Central memory CD4-positive, alpha-beta T cell (primary cell): ENCODE measurements at places on chromosomes 1 and 21.

DNA sequence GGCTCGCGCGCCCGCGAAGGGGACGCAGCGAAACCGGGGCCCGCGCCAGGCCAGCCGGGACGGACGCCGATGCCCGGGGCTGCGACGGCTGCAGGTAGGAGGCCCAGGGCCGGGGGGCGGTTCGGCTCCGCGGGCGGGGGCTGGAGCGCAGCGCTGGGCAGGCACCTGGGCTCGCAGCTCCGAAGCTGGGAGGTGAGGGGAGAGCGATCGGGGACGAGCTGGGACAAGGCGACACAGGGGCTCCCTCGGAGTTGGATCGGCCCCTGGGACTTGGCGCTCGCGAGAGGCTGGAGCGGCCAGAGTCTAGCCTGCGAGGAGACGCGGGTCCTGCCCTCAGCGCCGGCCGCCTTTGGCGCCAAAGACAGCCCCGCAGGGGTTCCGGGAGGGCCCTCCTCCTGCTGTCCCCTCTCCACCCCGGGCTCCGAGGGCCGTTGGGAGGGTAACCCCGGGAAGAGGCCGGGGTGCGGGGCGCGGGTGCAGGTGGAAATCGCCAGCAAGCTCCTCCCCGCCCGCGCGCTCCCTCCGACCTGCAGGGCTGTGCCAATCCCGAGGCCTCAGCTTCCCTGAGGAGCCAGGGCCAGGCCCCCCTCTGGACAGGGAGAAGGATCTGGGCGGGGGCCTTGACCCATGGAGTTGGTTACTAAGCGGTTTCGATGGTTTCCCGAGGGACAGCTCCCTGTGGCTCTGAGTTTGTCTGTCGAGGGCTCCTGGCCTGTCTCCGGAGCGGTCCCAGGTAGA lies 401 bp downstream of the TP73 start:
- no peak for DNase-seq

GRCh38 chr1:96361961-96362360 lies 359.6 kb upstream of the PTBP2 start:
- DNase-seq = no peak

- DNase-seq = no peak
Measured at GRCh38 chr1:232477728-232478127, 152.2 kb downstream of the SIPA1L2 start.

DNA sequence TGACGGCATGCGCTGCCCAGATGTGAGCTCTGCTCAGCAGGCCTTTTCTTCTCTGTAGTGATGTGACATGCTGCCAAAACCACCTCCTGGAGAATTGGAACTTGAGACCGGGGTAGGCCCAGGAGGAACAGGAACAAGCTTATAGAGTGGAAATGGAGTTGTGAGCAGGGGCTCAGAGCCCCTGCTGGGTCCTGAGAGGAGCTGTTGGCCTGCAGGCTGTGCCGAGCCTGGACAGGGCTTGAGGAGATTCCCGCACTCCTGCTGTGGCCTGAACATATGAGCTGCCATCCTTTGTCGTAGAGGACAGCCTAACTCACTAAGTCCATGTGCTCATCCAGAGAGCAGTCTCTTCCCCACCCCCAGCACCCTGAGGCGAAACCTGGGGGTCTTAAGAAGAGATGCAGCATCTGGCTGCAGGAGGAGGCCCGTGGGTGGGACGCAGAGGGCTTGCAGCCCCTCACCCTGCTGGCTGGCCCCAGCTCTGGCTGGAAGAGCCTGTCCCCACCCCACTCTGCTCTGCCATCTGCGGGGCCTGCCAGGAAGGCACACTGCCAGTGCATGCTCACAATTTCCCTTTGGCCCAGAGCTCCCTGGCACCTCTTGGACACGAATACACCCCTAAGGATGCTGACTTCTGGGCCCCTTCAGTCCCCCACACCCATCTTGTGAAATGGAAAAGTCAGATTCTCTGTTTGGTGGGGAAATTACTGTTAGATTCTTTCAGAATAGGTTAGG lies 42.5 kb downstream of the PTPRF start:
- DNase-seq = no peak

GRCh38 chr1:22509815-22510214 lies 53.5 kb upstream of the EPHA8 start:
- DNase-seq = no peak
